ENCODE measurements at places on chromosomes 2 and 18. TPM values are rescaled to one million over a fixed set of nuclear protein-coding genes. Genes with fewer than 3 reads are reported as not detected.

The CCDC141 gene
- 9.4 TPM for total RNA-seq

The TMEM163 gene
- 0.12 TPM for total RNA-seq

The MFF gene
- 88.7 TPM for total RNA-seq

The PTRHD1 gene
- 25.5 TPM for total RNA-seq

The DPYSL5 gene
- not detected for total RNA-seq

The IL37 gene
- total RNA-seq, result not detected

The RNU2-63P gene
- total RNA-seq, result 22.2 TPM

DNA sequence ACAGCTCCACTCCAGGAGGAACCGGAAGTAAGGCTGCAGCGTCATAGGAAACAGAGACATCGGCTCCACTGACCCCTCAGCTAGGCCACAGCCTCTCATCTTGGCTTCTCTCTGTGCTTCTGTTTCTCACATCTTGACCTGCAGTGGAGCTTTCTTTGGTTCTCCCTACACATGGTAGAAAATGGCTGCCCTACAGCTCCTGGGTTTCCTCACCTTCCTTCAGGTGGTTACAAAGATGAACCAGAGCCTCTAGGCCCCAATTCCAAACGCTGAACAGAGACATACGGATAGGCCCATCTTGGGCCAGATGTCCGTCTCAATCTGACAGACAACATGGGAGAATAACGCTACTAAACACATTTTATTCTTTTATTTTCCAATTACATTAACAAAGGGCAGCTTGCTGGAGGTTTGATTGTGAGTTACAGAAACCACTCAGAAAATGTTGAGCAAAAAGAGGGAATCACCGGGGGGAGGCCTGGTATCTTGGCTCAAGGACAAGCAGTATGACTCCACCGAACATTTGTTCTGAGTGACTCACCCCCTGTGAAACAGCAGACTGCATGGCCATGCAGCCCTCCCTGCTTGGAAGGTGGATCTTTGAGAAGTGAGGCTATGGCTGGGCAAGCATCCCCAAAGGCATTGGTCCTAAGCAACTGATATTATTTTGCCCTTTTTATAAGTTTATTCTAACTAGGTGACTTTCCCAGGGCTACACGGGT is 303.5 kb downstream of the CDCA7 start:
- DNase-seq, result no peak

DNA sequence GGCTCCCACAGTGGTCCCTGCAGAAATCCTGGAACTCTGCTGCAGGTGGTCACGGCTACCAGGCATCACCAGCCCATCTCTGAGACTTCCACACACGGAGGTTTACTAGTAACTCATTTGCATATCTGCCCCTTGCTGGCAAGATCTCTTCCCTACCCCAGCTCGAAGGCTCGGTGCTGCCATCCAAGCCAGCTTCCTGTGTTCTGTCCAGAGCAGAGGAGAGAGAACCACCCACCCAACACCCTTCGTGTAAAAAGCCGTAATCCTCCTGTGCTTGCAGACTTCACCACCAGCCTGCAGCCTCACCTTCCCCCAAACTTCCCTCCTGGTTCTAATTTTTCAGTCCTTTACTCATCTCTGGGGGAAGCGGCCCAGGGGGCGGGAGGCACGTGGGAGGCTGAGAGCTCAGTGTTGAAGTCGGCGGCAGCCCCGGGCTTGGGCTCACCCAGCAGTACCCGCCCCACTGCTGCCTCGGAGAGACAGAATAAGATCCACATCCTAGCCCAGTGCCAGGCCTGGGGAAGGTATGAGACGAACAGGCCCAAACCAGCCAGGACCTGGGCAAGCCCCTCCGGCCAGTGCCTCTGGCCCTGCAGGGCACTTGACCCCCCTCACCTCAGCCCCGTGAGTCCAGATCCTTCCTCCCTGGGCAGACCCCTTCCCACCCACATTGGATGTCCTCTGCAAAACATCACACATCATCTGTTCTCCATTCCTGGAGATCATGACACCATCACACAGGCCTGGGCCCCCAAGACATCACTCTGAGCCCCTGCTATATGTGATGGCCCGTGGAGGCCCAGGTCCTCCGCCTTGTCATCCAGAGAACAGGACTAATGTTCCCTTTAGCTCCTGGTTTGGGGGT is 145.8 kb upstream of the ID2 start:
- peak; percentile 26 for DNase-seq

DNA sequence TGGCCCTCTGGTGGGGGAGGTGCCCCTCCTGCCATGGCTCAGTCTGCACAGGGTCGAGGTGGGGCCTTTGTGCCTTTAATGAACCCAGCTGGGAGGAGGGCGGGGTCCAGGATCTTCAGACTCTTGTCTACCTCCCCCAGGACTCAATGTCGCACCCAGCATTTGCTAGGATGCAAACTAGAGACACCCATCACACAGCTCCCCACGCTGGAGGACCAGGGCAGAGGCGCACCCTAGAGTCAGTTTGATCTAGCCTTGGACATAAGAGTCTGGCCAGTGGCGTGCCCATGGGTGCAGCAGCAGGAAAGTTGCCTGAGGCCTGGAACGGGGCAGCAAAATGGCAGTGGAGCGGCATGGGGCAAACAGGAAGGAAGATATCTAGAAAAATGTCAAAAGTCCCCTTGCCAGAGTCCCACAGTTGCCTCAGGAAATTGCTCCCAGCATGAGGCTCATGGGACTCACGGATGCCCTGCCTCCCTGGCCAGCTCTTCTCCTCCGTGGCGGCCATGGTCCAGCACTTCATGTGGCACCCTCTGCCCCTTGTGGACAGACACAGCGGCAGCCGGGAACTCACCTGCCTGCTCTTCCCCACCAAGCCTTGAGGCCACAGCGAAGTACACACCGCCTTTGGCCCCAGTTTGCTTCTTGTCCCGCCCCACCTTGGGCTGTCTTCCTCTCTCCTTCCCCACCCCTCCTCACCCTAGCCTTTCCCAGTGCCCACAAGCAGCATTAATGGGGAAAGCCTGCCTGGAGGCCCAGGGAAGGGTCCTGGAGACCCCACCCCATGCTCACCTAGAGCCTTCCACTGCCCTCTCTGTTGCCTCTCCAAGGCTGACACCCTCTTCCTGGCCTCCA is 17.7 kb downstream of the SH2D6 start:
- DNase-seq, result no peak

- no peak for DNase-seq
Observed at GRCh38 chr2:69950241-69950640, 11.2 kb downstream of the ASPRV1 start.

DNA sequence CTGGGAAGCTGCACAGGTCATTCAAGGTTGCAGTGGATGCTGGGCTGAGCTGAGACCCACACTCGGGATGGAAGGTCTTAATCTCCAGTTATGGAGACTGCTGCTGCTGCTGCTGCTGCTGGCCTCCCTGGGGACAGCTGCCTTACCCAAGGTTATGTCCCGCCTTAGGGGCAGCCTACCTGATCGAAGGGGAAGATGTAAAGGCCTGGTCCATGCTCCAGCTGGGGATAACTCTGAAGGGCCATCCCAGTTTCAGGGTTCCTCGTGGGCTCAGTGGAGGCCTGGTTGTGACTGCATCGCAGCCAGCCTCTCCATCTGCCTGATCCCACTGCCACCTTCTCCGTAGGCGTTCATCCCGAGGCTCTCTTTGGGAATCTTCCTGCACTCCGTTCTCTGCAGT is 33.0 kb downstream of the RHOB start:
- DNase-seq, result no peak

DNA sequence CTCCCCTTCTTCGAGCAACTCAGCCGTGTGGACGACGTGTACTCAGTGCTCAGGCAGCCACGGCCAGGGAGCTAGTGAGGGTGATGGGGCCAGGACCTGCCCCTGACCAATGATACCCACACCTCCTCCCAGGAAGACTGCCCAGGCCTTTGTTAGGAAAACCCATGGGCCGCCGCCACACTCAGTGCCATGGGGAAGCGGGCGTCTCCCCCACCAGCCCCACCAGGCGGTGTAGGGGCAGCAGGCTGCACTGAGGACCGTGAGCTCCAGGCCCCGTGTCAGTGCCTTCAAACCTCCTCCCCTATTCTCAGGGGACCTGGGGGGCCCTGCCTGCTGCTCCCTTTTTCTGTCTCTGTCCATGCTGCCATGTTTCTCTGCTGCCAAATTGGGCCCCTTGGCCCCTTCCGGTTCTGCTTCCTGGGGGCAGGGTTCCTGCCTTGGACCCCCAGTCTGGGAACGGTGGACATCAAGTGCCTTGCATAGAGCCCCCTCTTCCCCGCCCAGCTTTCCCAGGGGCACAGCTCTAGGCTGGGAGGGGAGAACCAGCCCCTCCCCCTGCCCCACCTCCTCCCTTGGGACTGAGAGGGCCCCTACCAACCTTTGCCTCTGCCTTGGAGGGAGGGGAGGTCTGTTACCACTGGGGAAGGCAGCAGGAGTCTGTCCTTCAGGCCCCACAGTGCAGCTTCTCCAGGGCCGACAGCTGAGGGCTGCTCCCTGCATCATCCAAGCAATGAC is 4.8 kb downstream of the CTDSP1 start:
- no peak for DNase-seq

DNA sequence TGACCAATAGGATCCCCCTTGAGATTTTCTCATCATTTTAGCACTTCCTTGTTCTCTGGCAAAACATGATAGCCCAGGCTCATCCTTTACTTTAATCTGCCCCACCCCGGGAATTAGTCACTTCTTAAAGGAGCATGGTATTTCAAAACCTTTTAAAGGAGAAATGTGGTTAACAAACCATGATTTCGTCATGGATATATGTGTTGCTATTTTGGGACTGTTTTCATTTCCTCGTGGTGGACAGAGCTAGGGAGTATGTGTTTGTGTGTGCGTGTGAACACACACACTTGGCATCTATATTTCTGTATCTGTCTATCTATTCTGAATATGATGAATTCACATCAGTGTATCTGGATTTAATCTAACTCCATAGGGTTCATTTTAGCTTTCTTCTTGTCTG is 128.1 kb downstream of the BIRC6 start:
- DNase-seq, result no peak

DNA sequence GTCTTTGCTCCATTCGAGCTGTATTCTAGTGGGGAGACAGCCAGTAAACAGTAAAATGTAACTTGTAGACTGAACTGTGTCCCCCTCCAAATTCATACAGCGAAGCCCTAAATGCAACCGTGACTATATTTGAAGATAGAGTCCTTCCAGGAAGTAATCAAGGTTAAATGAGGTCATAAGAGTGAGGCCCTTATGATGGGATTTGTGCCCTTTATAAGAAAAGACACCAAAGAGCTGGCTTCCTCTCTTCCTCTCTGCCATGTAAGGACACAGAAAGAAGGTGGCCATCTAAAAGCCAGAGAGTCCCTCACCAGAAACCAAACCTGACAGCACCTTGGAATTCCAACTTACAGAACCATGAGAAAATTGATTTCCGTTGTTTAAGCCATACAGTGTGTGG is 31.4 kb downstream of the GPR75 start:
- DNase-seq, result no peak

- DNase-seq, result no peak
Observed at GRCh38 chr2:20582600-20583221, 68.2 kb downstream of the HS1BP3 start.

DNA sequence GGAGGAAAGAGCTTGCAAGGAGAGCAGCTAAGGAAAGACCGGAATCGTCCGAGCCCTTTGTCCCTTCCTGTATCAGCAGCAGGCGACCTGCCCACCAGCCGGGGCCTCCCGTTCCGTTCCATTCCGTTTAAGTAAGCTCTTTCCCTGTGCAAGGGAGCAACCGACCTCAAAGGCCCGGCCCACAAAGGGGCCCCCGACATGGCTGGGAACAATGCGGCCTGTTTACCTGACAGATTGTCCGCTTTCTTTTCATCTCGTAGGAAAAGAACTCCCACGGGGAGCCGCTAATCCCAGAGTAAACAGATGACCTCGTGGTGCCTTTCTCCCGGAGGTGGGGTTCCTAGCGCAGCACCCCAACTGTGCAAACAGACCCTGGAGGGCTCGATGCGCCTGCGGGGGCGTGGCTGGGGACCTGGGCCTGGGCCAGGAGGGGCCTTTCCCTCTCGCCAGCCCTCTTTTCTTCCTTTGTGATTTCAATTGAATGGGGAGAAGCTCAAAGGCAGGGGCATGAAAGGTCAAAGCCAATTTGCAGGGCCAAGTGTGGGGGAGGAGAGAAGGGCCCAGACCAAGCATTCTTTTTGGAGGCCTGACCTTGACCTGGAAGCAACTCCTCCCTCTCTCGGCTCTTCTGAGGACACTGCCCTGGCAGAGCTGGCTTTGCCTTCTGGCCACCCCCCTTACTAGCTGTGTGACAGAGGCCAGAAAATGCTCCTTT is 120.2 kb downstream of the INHBB start:
- no peak for DNase-seq

DNA sequence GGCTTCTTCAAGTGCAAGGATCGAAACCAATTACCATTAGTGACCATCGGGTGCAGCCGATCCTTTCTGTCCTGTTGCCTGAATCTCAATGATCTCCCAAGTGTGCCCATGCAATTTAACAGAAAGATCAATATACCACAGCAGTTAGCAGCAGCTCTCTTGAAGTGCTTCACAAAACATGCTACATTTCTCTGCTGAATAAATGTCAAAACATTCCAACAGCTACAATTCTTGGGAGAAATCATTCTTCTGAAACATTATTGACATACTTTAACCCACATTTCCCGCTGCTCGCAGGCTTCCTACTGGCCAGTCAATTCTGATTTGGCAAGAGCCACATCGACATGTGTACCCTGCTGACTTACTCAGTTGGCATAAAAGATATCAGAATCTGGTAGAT is 907.7 kb downstream of the TMEM182 start:
- no peak for DNase-seq

- no peak for DNase-seq
Observed at GRCh38 chr2:221758076-221758475, 186.0 kb upstream of the EPHA4 start.

DNA sequence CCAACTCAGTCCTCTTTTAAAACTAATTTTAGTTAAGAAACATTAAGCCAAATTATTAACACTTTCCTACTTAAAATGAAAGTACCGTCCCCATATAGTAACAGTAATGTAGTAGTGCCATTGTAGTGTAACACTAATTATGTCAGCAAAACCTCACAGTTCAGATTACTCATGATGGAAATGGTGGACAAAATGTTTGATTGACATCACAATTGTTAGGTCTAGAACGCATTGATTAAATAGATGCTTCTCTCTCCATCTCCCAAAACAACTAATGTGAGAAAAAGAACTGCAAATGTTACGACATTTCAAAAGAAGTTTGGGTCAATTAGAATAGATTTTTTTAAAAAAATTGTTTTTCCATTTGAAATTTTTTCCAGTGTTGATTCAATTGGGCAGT is 1.2 kb upstream of the ATF2 start:
- DNase-seq, result no peak
